ENCODE measurements at places on chromosomes 2 and 18.

GRCh38 chr2:99205491-99205890, 24.5 kb downstream of the MRPL30 start:
- no peak for DNase-seq

GRCh38 chr2:150878356-150878755, 383.3 kb downstream of the RBM43 start:
- DNase-seq = no peak

- no peak for DNase-seq
Measured at GRCh38 chr2:191611614-191612013, 66.3 kb upstream of the NABP1 start.

GRCh38 chr2:224284134-224284946, 117.6 kb downstream of the FAM124B start:
- DNase-seq = no peak

GRCh38 chr2:178584666-178585065, 104.4 kb downstream of the PLEKHA3 start:
- DNase-seq = no peak

- no peak for DNase-seq
Measured at GRCh38 chr2:53445383-53446070, 322.1 kb upstream of the CHAC2 start.

Measured in activated CD4-positive, CD25-positive, alpha-beta regulatory T cell (primary cell).